ENCODE measurements at places on chromosomes 11 and 22.

DNA sequence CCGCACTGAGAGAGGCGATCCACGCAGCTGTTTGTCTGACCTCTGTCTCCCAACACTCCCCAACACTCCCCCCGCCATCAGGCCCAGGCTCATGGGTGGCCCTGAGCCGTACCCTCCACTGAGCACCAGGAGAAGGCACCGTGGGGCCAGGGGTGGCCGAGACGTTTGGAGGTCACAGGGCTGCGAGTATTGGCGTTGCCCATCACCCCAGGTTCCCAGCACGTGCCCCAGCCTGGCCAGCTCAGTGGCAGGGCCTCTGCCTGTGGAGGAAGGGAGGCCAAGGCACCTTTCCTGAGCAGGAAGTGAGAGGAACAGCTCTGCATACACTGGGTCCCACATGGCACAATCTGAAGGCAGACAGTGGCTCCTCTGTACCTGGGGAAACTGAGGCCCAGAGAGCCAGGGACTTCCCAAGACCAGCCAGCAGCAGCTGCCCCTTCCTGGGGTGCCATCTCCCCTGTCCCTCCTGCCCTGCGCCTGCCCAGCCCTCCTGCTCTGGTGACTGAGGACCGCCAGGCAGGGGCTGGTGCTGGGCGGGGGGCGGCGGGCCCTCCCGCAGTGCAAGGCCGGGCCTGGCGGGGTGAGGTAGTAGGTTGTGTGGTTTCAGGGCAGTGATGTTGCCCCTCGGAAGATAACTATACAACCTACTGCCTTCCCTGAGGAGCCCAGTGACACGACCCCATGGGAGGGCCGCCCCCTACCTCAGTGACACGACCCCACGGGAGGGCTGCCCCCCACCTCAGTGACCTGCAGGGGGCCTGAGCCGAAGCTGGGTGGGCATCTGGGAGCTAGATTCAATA lies 37.0 kb upstream of the PPARA start:
- no peak for DNase-seq

DNA sequence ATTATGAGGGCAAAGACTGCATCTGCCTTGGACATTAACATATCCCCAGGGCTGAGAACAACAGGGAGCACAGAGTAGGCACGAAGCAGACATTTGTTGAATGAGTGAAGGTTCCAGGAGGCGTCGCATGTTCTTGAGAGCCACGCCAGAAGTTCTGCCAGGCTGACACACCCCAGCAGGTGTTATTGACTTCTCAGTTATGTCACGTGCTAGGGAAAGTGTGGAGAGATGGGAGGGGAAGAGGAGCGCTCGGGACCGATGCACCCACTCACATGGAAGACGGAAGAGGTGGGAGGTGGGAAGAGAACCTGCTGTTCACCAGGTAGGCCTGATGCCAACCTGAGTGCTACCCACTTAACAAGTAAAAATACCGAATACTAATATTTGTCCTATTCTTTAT lies 232.8 kb downstream of the LARGE1 start:
- no peak for DNase-seq

DNA sequence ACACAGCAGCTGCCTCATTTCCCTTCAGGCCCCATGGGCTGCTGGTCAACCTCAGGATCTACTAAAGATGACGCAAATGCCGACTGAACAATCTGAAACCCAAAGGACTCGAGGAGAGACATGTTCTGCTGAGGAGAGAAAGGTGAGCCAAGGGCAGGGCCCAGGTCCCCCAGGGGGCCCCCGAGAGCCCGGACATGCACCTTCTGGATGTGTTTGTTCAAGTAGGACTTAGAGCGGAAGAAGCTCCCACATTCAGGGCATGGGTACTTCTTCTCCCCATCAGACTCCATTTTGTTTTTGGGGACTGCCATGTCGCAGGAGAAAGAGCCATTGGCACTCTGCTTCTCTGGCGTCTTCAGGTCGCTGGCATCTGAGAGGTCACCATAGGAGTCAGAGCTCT lies 19.3 kb downstream of the PATZ1 start:
- no peak for DNase-seq

DNA sequence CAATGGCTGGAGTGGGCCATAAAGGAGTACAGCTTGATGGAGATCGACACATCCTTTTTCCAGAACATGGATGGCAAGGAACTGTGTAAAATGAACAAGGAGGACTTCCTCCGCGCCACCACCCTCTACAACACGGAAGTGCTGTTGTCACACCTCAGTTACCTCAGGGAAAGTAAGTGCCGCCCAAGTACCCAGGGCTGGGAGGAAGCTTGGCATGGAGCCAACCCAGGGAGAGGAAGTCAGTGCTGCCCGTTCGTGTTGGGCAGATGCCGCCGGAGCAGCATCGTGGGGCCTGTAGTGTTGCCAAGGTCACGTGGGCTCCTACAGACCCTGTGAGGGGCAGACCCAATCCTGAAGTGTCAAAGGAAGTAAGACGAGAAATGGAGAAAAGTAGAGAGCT lies 78.9 kb downstream of the FLI1 start:
- DNase-seq, result no peak

DNA sequence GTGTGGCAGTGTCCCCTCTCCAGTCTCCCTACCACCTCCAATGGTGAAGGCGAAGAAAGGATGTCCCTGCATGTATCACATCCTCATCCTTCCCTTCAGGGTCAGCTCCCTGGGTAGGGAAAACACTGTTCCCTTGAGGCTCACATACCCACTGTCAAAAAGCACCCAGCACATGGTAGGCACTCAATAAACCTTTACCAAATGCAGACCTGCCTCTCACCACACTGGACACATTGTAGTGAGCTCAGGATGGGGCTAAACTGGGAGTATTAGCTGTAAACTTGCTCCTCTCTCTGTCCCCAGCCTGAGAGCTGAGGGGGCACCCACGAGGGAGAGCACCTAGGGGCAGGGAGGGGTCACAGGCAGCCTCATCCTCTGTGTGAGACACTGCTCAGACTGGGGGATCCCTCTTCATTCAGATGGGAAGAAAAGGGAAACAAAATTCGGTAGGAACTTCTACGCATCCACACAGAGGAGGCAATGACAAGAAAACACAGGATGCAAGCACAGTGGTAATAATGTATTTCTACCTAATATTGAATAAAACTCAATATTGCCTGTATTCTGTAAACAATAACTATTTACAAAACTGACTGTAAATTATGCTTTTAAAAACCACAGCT lies 101.6 kb upstream of the TOP3B start:
- DNase-seq, result no peak

DNA sequence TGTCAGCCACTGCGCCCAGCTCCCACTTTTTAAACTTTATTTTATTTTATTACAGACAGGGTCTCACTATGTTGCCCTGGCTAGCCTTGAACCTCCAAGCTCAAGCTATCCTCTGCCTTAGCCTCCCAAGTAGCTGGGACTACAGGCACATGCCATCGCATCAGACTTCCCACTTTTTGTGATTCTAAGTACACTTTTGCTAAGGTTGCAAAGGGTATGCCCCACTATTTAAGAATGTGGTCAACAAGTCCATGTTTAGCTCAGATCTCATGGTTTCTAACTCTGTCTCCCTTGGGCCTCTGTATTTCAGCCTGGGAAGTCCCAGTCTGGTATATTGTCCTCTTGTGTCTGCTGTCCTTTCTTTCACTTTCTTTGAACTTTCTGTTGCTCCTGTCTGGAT lies 35.3 kb downstream of the EXPH5 start:
- no peak for DNase-seq

GRCh38 chr11:69087811-69088210 lies 39.1 kb downstream of the TPCN2 start:
- no peak for DNase-seq

- no peak for DNase-seq
Observed at GRCh38 chr11:46666516-46666915, 33.9 kb downstream of the ARHGAP1 start.

DNA sequence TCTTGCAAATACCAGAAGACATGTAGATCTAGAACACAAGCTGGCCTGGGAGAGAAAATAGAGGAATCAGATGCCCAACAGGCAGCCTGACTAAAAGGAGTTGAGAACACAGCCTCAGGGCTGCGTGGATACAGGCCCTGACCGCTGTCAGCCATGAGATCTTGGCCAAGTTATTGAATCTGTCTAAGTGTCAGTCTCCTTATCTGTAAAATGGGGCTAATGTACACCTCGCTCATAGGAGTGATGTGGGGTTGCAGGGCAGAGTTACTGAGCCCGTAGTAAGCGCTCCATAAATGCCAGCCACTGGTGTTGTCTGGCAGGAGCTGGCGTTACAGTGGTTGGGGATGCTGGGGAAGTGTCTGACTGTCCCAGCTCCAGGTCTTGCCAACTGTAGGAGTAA lies 38.4 kb upstream of the TPBGL start:
- DNase-seq, result no peak

DNA sequence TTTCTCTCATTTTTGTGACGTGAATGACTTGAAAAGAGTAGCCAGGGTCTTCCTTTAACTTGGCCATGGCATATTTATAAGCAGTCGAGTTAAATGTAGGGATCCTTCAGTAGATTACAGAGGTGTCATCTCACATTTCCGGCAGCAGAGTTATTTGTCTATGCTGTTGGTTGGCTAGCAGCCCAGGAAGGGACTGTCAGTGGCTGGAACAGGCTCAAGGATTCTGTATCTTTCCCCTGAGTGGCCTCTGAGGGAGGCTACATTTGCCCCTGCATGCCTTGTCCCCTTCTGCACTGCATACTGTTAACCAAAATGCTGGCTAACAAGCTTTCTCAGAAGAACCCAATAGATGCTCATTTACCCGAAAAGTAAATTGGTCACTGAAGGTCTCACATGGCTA lies 187.6 kb downstream of the PGR start:
- no peak for DNase-seq

GRCh38 chr22:18034076-18034475 lies 9.7 kb upstream of the MICAL3 start:
- DNase-seq, result no peak

DNA sequence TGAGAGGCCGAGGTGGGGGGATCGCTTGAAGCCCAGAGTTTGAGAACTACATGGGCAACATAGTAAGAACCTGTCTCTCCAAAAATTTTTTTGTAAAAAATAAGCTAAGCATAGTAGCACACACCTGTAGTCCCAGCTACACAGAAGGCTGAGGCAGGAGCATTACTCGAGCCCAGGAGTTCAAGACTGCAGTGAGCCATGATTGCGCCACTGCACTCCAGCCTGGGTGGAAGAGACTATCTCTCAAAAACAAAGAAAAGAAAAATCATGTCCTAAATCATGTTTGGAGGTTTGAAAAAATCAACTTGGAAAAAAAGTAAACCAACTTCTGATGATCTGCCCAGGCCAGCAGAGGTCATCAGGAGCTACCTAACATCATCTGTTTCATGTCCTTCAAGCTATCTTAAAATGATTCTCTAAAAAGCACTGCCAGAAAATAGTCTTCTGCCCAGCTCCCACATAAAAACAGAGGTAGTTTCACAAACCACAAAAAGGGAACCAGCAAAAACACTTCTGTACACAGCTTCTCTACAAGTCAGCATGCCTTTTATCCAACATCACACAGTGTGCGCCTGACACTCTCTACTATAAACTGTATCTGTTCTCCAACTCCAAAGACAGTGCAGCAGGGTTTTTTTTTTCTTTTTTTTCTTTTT lies 165.0 kb downstream of the SOX6 start:
- DNase-seq, result no peak

GRCh38 chr11:101326141-101326540 lies 196.5 kb upstream of the PGR start:
- no peak for DNase-seq

- no peak for DNase-seq
Observed at GRCh38 chr11:114496915-114497314, 57.6 kb downstream of the REXO2 start.

- DNase-seq, result no peak
Observed at GRCh38 chr11:2824851-2825250, 60.7 kb downstream of the CDKN1C start.

DNA sequence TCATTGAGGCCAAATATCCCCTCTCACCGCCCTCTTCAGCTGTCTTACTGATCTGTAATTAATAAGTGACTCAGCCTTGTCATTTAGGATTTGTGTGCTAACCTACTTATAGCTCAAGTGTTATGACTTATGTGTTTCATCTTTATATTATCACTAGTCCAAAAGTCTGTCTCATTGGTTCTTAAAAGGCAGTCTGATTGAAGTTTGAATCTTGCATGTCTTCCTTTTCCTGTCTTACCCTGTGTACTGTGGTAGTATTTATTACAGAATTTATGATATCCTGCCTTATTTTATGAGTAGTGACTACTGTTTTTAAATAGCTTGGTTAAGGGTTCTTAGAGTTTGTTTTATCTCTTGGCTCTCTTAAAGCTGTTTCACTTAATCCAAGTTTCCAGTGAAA lies 6.3 kb downstream of the DEPDC7 start:
- DNase-seq, result no peak

DNA sequence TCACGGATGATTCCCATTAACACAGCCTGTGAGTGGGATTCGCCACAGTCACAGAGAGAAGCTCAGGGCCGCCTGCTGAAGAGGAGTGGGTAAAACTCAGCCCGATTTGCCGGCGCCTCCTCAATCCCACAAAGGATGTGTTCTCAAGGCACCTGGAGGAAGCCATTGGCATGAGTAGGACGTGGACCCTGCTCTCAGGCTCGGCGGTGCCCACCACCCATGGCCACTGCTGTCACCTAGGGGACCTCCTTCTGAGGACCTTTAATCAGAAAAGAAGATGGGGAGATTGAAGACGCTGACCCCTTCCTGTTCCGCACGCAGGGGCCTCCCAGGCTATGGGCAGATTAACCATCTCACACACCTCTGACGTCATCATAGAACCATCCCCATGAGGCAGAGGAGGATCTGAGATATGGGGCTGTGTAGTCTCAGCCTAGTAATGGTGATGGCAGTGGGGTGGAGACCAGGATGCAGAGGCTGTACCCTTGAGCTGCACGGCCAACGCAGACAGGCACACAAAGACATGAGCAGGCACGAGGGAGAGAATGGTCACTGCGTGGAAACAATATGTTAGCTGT lies 571.8 kb downstream of the BRD1 start:
- DNase-seq, result no peak

DNA sequence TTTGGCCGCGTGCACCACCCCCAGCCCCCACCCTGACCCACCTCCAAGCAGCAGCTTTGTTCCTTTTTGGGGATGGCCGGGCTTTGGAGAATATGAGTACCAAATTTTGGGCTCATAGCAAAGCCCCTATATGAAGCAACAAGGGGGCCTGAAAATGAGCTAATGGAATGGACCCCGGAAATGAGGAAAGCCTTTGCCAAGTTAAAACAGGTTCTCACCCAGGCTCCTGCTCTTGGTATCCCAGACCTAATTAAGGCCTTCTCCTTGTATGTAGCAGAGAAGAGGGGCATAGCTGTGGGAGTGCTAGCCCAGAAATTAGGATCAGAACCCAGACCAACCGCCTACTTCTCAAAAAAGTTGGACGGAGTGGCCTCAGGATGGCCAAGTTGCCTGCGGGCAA lies 87.0 kb downstream of the PIWIL4 start:
- no peak for DNase-seq

Measured in NCI-H460 (cell line).